NCI-H2171 (cell line): ENCODE measurements at places on chromosomes 4 and X.
A peak's percentile ranks its signal among the peaks of the same experiment; 100 is the strongest.

- DNase-seq = no peak
Measured at GRCh38 chr4:185915817-185916216, 103.8 kb upstream of the SORBS2 start.

GRCh38 chr4:95506264-95506663 is 42.5 kb downstream of the UNC5C start:
- DNase-seq = no peak

DNA sequence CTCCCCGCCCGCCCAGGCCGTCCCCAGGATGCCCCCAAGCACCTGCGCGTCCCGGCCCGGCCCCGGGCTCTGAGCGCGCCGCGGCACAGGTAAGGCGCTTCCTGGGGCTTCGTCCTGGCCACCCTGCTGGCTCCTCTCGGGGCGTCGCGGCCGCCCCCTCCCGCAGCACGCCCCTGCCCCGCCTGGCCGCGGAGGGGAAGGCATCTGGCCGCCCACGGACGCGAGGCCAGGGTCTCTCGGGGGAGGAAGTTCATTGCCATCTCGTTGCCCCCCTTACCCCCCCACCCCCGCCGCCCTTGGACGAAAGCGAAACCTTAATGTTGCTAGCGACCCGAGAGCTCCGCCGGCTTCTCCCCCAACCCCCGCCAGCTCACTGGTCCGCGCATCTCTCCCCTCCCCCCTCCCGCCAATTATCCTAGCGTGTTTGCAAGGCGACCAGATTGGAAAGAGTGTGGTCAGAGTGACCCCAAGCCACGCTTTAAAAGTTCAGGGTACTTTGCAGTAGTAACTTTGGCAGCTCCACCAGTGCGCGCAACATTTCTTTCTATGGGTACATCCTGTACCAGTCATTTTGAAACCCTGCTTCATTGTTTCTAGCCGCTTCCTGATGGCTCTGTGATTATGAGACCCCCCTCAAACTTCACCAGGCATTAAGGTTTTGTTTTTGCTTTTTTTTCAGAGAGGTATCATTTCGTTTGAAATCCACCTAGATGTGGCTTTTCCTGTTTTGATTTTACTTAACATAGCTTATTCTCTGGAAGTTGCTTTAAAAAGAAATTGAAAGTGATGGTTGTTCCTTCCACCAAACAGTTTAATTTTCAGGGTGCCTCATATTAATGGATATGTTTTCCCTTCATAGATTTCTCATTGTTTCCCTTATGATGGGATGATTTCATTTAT is 626 bp downstream of the TBC1D1 start:
- DNase-seq = no peak

- DNase-seq = no peak
Measured at GRCh38 chr4:74764119-74764518, 30.2 kb downstream of the BTC start.

GRCh38 chr4:72663828-72664227 is 94.8 kb upstream of the ADAMTS3 start:
- DNase-seq = no peak

DNA sequence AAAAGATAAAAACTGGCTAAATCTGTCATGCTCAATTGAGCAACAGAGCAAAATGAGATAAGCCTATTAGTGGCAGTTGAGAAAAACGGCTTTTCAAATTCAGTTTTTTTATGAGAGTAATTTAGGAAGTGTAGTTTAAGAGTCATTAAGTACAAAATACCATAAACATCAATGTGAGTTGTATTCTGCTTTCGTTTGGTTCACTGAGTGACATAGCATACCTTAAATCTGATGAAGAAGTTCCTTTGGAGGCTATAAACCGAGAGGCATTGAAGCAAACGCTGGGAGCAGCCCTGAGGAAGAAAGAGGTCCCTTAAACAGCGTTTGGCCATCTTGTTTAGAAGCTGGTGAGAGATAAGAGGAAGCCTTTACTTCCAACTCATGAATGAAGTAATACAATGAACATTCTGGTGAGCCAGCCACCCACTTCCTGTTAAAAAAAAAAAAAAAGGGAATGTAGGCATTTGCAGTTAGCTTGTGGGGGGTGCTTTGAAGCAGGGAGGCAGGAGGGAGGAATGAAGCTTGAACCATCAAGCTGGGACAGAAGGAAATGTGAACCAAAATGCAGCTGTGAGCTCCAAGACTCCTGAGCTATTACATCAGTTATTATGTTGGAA is 132.3 kb downstream of the ZNF330 start:
- no peak for DNase-seq

DNA sequence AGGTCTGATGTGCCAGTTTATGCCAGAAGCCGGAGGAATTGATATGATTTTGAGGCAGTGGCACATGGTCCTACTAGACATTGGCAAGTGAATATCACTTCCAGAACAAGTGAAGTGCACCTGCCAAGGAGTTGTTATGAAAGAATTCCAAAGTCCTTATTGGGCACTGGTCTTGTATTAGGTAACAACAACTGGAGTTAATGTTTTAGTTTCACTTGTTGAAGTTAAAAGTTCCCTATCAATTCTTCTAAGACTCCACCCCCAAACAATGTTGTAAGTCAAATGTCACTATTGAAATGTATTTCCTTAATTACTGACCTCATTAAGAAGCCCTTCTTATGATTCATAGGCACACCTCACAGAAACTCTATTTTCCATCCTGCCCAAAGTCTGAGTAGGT is 3.1 kb downstream of the TET2 start:
- DNase-seq = no peak

GRCh38 chr4:16196482-16197393 is 29.5 kb downstream of the TAPT1 start:
- DNase-seq = no peak

DNA sequence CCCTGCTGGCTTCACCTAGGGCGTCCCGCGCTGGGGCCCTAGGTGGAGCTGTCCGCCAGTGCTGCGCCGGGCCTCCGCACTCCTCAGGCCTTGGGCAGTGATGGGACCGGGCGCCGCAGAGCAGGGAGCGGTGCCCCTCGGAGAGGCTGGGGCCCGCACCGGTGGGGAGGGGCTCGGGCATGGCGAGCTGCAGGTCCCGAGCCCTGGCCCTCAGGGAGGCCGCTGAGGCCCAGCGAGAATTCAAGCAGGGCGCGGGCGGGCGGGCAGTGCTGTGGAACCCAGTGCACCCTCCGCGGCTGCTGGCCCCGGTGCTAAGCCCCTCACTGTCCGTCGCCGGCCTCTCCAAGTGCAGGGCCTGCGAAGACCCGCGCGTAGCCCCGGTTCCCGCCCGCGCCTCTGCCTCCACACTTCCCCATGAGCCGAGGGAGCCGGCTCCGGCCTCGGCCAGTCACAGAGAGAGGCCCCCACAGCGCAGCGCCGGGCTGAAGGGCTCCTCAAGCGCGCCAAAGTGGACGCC is 565.1 kb upstream of the NDST4 start:
- DNase-seq = no peak

GRCh38 chr4:76691807-76692582 is 205.9 kb downstream of the SOWAHB start:
- DNase-seq = no peak

- DNase-seq = no peak
Measured at GRCh38 chrX:135389243-135389642, 32.5 kb upstream of the SMIM10L2A start.

DNA sequence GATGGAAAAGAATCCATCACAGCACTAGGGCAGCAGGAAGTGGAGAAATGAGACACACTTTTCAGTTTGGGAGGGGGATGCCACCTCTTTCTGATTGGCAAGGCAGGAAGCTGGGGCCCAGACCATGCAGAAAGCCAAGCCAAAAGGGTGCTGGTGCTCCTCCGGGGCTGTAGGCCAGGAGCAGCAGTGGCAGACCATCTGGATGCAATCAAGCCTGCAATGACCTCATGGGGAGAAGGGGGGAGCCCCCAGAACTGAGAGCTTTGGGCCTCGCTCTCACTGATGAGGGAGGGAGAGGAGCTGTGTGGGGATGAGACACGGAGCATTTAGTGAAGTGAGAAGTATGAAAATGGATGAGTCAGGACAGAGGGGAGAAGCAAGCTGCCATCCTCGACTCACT is 141.3 kb upstream of the NALF2 start:
- no peak for DNase-seq

- no peak for DNase-seq
Measured at GRCh38 chrX:2967012-2967411, 37.9 kb upstream of the ARSD start.

DNA sequence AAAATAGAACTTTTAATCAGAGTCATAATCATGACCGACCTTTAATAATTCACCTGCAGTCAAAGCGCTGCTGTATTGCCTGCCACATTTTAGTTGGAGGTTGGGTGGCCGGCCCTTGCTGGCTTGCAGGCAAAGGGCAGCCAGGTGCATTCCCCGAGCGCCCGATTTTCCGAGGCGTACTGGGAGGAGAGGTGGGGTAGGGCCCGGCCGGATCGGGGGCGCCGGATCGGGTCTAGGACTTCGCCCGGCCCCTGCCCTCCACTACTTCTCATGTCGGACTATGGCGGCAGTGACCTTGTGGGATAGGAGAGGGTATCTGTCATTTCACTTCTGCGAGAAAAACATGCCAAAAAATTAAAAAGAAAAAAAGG is 2.5 kb upstream of the RS1 start:
- no peak for DNase-seq

- DNase-seq = no peak
Measured at GRCh38 chr4:22217480-22217879, 268.9 kb upstream of the KCNIP4 start.

GRCh38 chr4:1403591-1404572 is 2.4 kb downstream of the NKX1-1 start:
- no peak for DNase-seq

DNA sequence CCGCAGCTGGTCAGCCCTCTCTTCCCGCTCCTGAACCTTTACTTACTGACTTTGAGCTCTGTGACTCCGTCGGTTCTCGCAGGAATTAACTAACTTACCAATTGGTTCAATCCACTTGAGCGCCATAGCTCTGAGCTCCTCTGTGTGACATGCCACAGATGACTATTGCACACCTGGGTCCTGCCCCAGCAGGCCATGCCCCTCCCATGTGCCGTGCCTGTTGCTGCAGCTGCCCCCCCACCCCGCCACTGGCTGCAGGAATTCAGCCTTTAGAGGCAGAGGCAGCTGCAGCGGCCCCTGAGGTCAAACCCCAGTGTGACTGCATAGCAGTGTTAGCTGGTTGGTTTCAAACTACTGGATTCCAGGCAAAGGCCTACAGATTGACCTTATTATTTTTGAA is 70.6 kb downstream of the MTMR1 start:
- no peak for DNase-seq

DNA sequence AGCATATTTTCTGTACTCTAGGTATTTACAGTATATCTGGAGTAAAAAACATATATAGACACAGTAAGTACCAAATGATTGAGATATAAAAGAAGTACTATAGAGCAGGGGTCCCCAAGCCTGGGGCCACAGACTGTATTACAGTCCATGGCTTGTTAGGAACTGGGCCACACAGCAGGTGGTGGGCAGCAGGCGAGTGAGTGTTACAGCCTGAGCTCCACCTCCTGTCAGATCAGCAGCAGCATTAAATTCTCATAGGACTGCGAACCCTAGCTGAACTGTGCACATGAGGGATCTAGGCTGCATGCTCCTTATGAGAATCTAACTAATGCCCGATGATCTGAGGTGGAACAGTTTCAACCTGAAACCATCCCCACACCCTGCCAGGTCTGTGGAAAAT is 300.7 kb downstream of the NR3C2 start:
- DNase-seq = no peak

GRCh38 chrX:141839856-141840255 is 1.7 kb downstream of the MAGEC3 start:
- DNase-seq = no peak

- no peak for DNase-seq
Measured at GRCh38 chrX:153423652-153424051, 12.4 kb downstream of the ZFP92 start.

DNA sequence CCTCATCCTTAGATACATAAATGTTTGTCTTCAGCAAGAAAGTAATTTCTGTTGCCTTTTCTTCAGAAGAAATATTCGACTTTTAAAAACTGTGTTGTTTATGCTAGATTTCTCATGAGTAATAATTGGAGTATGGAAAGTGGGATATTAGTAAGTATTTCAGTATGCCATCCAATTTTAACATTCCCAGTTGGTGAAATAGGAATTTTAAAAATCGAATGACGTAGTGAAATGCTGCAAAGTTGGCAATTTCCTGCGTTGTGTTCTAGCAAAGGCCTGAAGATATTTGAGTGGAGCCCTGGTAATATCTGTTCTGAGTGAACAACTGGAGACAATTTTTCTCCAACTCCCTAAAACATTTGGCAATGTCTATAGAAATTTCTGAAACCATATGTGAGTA is 190.1 kb downstream of the ZNF330 start:
- no peak for DNase-seq

GRCh38 chr4:152708361-152708760 is 28.6 kb upstream of the TMEM154 start:
- no peak for DNase-seq

DNA sequence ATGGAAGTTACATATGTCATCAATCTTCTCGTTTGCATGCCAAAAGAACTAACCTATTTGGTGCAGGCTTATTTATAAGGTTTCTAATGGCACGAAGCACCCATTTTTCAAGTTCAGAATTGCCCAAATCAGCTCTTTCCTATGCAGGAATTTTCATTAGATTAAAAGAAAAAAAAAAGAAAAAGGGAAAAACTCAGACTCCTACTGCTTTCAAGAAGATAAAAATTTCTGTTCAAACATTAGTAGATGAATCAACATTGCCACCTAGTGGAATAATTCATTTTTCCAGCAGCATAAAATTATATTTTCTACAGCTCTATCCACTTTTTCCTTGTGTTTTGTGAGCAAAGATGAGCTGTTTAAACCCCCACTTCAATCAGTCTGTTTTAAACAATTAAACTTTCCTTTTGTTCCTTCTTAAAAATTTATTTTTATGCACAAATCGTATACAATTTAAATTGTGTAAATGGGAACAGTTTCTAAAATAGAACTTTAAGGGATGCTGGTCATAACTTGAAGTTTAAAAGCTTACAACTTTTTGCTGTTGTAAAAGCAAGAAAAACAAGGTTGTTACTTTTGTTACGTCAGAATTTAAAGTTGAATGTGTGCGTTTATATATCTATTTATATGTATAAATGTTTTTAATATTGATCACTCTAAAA is 309.9 kb downstream of the ARAP2 start:
- DNase-seq = peak; percentile 0

- no peak for DNase-seq
Measured at GRCh38 chr4:15240764-15241163, 187.1 kb upstream of the C1QTNF7 start.

GRCh38 chr4:117777721-117778120 is 256.6 kb upstream of the NDST3 start:
- no peak for DNase-seq

- no peak for DNase-seq
Measured at GRCh38 chr4:68147079-68147478, 17.4 kb upstream of the TMPRSS11F start.

GRCh38 chr4:26860922-26861433 is 337 bp downstream of the STIM2 start:
- no peak for DNase-seq

- no peak for DNase-seq
Measured at GRCh38 chr4:113524096-113524495, 237.4 kb downstream of the CAMK2D start.

GRCh38 chr4:186118582-186118981 is 14.1 kb downstream of the FAM149A start:
- DNase-seq = no peak

- no peak for DNase-seq
Measured at GRCh38 chr4:138050601-138051000, 191.5 kb downstream of the SLC7A11 start.
